ENCODE measurements at places on chromosomes 3 and 15.

DNA sequence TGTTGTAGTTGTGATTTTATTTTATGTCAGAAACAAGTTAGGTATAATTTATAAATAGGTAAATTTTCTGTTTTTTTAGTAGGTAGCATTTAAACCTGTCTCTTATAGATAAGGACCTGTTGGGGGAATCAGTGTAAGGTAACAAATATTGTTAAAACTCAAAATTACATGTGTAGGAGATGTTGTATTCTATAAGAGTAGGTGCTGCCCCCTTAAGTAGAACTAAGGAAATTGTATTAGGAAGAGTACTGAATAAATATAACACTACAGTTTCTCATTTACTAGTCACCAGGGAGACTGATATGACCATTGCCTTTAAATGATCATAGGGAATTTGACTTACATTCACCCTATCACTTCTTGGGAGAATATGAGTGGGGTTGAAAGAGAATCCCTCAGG lies 31.2 kb downstream of the SLC25A36 start:
- no peak for DNase-seq

DNA sequence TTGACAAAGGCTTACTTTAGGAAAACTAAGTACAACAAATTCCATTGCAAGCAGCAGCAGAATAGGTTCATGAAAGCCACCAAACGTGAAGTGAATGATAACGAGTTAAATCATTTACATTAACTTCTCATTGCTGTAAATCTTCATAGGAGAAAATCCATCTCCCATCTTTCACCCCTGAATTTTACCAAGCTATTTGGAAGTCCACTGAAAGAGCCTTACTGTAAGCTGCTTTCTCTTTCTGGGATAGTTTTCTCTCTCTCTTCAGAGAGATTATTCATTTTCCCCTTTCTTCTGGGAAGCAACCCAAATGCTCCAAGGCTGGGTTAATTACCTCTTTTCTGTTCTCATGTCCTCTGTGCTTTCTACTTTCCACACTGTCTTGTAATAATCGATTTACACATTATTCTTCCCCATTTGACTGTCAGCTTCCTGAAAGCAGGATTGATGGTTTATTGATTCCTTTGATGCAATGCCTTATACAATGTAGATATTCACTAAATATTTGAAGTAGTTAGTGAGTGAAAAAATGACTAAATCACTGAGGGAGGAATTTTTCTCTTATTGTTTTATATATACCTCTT lies 914.3 kb upstream of the ARPP21 start:
- DNase-seq = no peak

GRCh38 chr3:187951452-187952190 lies 202.3 kb upstream of the LPP start:
- no peak for DNase-seq

- no peak for DNase-seq
Observed at GRCh38 chr15:84947947-84948830, 33.5 kb upstream of the PDE8A start.

- no peak for DNase-seq
Observed at GRCh38 chr15:89408372-89409183, 74.0 kb upstream of the POLG start.

DNA sequence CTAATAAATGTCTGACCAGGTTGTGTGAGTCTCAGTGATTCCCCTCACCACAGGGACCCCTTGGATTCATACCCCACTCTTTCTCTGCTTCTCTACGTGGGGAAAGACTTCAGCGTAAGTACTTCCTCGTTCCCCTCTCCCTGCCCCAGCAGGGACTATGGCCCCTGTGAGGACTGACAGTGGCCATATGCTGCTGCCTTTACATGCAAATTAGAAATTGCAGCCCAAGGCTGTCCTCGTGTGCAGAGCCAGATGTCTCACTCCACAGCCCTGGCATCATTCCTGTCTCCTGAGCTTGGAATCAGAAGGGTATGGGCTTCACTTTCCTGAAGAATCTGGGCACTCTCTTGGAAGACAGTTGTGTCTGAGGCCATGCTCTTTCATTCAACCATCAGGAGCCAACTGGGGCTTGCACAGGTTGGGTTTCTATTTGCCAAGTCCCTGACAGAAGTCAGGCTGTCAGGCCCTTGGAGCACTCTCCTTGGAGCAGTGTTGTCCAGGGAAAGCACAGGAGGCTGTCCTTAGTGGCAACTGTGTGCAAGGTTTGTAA lies 30.5 kb upstream of the IQCF2 start:
- DNase-seq = peak; percentile 71

- no peak for DNase-seq
Observed at GRCh38 chr3:186700267-186700666, 16.9 kb upstream of the KNG1 start.

- no peak for DNase-seq
Observed at GRCh38 chr15:40256638-40257235, 17.9 kb downstream of the PAK6 start.

GRCh38 chr3:119018690-119019463 lies 15.8 kb downstream of the IGSF11 start:
- peak; percentile 62 for DNase-seq

- no peak for DNase-seq
Observed at GRCh38 chr3:176807938-176808337, 389.3 kb downstream of the TBL1XR1 start.

DNA sequence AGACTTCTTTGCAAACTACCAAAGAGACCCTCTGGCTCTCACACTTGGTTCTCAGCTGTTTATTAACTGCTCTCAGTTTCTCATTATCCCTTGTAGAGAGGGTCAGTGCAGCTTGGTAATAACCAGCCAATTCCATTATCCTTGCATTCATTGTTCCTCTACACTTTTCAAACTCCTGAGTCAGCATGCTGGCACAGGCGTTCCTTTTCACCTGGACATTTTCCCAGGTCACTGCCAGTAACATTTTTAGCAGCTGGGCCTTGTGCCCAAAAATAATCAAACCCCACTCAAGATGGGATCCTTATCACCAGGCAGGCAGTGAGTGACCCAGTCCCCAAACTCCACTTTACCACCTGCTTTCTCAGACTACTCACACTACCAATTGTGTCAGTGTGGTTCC lies 4.8 kb upstream of the SUMF1 start:
- DNase-seq = no peak

DNA sequence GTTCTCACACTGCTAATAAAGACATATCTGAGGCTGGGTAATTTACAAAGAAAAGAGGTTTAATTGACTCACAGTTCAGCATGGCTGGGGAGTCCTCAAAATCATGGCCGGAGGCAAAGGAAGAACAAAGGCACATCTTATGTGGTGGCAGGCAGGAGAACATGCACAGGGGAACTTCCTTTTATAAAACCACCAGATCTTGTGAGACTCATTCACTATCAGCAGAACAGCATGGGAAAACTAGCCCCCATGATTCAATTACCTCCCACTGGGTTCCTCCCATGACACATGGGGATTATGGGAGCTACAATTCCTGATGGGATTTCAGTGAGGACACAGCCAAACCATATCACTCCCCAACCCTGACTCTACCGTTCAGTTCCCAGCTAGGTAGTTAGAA lies 59.7 kb upstream of the MINAR1 start:
- DNase-seq = no peak

DNA sequence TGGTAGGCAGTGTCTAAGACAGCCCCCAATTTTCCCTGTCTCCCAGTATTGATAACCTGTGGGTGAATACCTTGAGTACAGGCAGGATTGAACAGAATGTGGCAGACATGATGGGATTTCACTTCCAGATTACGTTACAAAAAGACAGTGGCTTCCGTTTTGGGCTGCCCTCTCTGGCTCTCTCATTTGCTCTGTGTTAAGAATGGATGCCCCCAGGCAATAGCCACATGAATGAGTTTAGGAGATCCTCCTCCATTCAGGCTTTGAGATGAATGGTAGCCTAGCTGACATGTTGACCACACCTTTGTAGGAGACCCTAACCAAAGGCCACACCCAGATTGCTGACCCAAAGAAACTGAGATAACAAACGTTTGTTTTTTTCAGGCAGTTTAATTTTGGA lies 34.3 kb downstream of the UBXN7 start:
- no peak for DNase-seq

- no peak for DNase-seq
Observed at GRCh38 chr3:93969997-93970396, 3.7 kb downstream of the PROS1 start.

DNA sequence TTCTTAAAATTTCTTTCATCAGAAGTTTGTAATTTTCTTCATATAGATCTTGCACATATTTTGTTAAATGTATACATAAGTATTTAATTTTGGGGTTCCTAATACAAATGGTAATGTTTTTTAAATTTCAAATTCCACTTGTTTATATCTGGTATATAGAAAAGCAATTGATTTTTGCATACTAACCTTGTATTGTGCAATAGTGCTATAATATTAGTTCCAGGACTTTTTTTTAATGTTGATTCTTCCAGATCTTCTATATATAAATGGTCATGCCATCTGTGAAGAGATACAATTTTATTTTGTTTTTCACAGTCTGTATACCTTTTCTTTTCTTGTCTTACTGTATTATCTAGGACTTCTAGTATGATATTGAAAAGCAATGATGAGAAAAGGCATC lies 665.0 kb downstream of the OTOL1 start:
- no peak for DNase-seq

DNA sequence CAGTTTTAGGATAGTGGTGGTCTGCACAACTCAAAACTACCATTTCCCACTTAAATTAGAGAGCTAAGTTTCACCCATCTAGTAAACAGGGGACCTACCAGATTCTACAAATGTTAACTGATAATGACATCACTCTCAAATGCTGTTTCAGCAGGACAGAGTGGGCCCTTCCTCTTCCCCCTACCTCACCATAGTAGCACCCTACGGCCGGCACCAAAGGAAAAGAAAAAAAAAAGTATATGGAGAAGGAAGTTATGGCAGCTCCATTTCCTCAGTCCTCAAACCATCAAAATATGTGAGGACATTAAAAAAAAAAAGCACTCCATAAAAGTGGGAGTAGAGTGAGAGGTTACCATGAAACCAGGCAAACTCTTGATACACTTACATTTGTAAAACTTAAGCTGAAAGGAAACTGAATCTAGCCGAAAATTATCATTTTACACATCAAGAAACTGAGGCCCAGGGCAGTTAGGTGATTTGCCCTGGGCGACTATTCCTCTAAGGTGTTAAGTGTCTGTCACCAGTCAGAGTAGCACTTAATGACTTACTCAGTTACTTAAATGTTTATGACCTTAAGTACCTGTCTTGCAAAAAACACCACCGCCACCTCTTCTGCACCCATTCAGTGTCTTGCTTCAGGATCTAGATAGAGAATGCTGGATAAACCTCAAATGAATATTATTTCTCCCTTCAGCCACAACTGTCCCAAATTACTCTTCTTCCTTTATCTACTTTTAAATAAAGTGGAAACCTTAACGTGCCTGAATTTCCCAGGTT lies 2.7 kb downstream of the MSL2 start:
- no peak for DNase-seq

GRCh38 chr3:48409291-48410201 lies 20.3 kb downstream of the PLXNB1 start:
- no peak for DNase-seq
